Lung microvascular endothelial cell (primary cell): ENCODE measurements at places on chromosomes 3 and 15.

GRCh38 chr3:196938124-196938523, 4.2 kb downstream of the NCBP2 start:
- DNase-seq, result no peak

GRCh38 chr3:12663401-12663935, 449 bp downstream of the RAF1 start:
- DNase-seq, result peak; percentile 53

DNA sequence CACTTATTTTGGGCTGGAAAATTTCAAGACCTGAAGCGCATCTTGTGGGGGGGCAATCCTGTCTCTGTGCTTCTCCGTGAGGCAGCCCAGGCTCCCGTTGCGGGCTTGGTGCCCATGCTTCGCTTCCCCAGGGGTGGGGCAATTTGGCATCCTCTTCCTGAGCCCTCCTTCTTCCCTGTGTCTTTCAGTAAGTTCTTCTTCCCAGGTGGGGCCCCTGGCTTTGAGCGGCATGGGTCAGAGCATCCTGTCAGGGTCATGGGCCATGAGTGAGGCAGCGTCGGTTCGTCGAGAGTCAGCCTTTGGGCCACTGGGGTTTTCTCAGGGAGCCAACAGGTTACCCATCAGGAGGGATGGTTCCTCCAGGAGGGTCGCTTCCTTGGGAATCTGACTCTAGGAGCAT, 200.7 kb downstream of the UBE3A start:
- DNase-seq, result no peak

DNA sequence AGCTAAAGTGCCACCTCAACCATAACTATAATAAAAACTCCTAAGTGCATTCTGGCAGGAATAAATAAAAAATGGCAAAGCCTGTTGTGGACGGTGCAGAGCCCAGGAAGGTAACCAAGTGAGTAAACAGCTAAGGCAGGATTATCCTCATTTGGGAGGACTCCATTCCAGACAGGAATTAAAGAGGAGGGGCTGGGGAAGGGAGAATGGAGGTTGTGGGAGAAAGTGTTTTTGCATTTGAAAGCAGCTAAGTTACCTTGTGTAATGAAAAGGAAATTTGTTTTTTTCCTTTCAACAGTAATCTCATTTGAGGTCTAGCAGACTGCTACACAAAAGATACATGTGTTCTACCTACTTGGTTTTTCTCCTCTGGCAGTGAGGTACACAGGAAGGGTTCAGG, 248.5 kb downstream of the TIGIT start:
- DNase-seq, result no peak

DNA sequence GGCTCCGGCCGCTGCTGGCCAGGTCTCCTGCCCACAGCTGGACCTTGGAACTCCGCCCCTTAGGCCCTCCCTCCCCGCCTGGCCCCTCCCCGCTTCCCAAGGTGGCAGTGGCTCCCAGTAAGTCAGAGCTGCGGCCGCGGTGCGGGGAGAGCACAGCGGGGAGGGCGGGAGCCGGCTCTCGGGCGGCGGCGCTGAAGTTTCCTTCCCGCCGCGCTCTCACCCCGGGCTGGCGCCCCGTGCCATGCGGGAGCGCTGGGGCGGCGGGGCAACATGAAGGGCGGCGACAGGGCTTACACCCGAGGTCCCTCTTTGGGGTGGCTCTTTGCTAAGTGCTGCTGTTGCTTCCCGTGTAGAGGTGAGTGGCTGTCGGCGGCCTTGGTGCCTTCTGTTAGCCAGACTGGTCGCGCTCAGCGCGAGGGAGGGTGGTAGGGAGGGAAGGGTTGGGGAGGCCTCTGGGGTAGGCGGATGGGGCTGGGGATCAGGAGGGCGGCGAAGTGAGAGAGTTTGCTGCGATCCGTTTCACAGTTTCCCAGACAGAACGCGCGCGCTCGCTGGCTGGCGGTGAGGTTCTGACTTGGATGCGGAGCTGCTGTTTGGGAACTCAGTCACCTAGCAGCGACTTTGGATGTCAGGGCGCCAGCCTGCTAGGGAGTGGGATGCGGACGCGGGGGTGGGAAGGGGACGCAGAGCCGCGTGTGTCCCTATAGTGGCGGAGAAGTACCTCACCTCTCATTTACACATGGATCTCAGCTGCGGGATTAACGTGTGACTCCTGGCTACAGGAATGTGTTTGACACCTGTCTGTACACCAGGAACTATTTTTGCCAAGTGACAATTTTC, 145.5 kb upstream of the UMPS start:
- DNase-seq, result peak; percentile 58

- DNase-seq, result no peak
Measured at GRCh38 chr15:67225336-67225735, 29.1 kb downstream of the AAGAB start.

GRCh38 chr15:92934716-92935115, 34.6 kb downstream of the CHD2 start:
- DNase-seq, result peak; percentile 50

- peak; percentile 60 for DNase-seq
Measured at GRCh38 chr3:188421151-188421821, 267.3 kb downstream of the LPP start.

GRCh38 chr15:89776274-89777072, at the start of gene MESP2:
Gene MESP2, plus strand, starts transcription at chr15:89776332. Its CDS starts 26 bp downstream, at chr15:89776358.
- DNase-seq, result peak; percentile 90

GRCh38 chr3:47865192-47865591, 62.3 kb downstream of the DHX30 start:
- DNase-seq, result no peak

DNA sequence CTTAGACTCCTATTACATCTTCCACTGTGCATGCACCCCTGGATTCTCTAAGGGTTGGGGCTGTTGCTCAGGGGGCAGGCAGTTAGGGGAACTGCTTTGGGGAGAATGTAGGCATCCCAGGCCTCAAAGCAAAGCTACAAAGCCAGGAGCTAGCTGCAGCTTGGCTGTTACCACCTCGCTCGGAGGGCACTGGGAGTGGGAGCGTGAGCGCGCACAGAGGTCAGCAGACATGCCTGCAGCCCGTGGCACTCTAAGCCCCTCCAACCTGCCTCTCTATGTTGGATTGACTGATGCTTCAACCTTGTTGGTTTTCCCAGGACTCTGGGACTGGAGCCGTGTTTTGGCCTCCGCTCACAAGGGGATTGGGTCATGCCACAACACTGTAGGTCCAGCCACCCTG, 69.8 kb downstream of the CPN2 start:
- no peak for DNase-seq

- DNase-seq, result no peak
Measured at GRCh38 chr3:39281533-39281932, 1.7 kb upstream of the CX3CR1 start.

- no peak for DNase-seq
Measured at GRCh38 chr15:24862726-24863521, 91.9 kb upstream of the SNRPN start.

DNA sequence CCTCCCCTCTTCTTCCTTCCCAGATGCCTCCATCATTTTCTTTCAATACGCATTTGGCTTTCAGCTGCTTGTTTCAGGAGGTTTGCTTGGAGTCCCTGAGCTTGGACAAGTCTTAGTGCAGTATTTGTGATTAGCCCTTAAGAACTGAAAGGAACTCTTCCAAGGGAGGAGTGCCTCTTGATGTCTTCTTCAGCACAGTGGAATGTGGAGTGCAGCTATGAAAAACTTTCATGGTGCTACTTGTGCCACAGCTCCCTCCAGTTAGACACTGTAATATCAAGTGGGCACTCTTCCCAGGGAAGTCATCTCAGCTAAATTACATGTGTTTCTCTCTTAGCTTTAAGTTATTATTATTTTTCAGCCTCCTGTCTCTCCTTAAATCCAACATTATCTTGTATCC, 173.1 kb downstream of the NECTIN3 start:
- DNase-seq, result no peak

DNA sequence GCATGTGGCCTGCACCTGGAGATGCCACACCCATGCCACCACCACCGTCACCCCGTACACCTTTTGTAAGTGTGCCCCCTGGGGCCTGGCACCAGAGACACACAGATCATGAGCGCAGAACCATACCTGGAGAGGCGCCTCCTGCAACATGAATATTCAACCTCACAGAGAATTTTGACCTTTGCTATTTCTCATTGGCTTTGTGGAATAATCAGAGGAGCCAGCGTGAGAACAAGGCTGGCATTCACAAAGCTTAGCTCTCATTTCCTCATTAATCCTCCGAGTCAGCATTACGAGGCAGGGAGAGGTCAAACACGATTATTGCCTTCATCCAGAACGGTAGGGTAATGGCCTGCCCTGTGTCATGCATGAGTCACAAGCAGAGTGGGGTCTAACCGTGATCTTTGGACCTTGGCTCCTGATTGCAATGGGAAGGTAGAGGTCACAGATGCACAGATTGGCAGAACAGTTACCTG, 73.0 kb upstream of the POMGNT2 start:
- peak; percentile 87 for DNase-seq

- DNase-seq, result no peak
Measured at GRCh38 chr15:95162069-95162468, 930.7 kb downstream of the MCTP2 start.

- DNase-seq, result peak; percentile 76
Measured at GRCh38 chr3:141840737-141841544, 35.5 kb upstream of the ATP1B3 start.

- no peak for DNase-seq
Measured at GRCh38 chr3:98013411-98014267, 21.5 kb downstream of the GABRR3 start.

DNA sequence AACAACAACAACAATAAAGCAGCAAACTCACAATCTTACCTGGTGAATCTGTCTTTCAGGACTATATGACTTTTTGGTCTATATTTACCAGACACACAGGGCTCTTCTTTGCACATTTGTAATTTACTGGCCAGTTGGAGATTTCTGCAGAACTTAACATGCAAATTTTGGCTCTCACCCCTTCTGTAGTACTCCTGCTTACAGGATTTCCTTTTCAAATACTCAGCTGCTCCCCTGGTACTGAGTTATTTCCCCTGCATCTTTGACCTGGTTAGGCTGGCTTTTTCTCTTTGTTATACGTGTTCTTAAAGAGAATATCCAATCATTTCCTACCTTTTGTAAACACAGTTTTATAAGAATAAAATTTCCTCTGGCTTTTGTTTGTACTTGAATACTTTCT, 228.0 kb downstream of the MBNL1 start:
- no peak for DNase-seq

DNA sequence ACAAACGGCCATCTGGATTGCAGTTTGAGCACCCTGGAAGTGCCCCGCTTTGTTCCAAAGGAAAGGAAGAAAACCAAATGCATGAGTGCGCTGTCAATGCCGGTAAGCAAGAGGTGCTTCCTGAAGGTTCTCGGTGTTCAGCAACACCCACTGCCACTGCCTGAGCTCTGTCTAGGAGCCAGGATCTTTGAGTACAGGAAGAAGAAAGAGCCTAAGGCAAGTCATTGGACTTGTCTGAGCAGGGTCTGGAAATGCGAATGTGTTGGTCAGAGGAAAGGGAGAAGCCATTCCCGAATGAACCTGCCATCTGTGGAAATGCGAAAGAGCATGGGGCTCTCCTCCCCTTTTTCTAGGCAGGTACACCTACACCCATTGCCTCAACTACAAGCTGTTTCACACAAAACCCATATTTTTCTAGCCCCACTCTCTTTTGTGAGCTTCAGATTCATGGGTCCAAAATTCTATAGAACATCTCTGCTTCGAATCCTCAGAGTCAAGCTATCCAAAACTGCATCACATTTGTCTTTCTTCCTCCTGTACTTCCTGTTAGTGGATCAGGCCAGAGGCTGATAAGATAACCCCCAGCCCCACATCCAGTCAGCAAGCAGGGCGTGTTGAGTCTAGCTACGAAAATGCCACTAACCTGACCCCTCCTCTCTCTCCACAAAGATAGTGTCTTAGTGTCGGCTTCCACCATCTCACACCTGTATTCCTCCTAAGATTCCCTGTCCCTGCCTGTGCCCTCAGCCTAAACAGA, 55.6 kb upstream of the C15orf61 start:
- DNase-seq, result no peak

DNA sequence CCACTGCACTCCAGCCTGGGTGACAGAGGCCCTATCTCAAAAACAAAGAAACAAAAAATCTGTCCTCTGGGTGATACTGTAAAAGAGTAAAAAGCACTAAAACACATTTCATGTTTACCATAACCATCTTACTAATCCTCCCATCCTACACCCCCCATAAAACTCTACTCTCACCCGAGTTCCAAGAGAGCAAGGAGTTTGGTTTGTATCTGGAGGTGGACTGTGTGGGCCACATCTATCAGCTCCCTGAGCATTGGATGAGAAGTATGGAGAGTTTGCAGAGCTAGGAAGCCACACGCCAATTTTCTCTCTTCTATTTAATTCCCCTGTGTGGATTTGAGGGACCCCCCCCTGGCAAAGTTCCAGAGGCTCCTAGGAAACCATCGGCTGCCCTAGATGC, 80.0 kb downstream of the ATP10A start:
- no peak for DNase-seq

GRCh38 chr3:50263478-50264382, 5.2 kb upstream of the SEMA3B start:
- DNase-seq, result no peak

GRCh38 chr15:63683343-63683951, 86.3 kb downstream of the FBXL22 start:
- DNase-seq, result no peak

GRCh38 chr15:101522621-101523559, 33.4 kb upstream of the PCSK6 start:
- DNase-seq, result no peak

- DNase-seq, result no peak
Measured at GRCh38 chr3:117550766-117551165, 841.2 kb downstream of the TUSC7 start.

GRCh38 chr15:82919231-82919886, 33.2 kb downstream of the HOMER2 start:
- peak; percentile 30 for DNase-seq

- DNase-seq, result no peak
Measured at GRCh38 chr3:5298453-5298852, 110.9 kb downstream of the EDEM1 start.

DNA sequence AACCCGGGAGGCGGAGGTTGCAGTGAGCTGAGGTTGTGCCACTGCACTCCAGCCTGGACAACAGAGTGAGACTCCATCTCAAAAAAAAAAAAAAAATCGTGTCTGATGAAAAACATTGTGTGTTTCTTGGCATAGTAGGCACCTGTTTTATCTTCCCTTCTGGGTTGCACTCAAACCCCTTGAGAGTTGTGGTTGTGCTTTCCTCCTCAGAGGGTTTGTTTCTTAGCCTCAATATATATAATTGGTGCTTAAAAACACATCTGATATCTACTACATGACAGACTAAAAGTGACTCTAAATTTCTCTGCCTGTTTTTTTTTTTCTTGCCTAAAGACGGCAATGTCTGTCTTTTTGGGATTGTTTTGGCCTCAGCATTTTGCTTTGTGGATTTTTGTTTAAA, 7.6 kb downstream of the NR1D2 start:
- DNase-seq, result no peak
